ENCODE measurements at places on chromosomes 7 and 10. TPM values are rescaled to one million over a fixed set of nuclear protein-coding genes. Genes with fewer than 3 reads are reported as not detected.

GRCh38 chr7:100895956-100896731, 456 bp upstream of the ACHE start:
- no peak for DNase-seq

The C10orf105 gene
- total RNA-seq, result 0.53 TPM

DNA sequence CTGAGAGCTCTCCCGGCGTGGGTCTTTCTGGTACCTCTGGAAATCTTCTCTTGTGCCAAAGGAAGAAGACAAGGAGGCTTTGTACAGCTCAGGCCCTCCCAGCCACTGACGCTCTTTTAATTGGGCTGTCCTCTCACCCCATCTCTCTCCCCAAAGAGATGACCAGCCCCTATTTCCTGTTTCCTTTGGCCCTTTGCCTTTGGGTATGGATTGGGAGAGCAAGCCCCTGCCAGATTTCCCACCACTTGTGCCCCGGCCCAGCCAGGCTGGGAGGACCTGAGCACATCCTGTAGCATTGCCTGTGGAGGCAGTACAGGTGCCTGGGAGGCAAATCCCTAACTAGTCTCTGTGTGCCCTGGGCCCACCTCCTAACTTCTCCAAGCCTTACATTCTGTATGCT, 5.7 kb upstream of the PLAC9 start:
- no peak for DNase-seq

DNA sequence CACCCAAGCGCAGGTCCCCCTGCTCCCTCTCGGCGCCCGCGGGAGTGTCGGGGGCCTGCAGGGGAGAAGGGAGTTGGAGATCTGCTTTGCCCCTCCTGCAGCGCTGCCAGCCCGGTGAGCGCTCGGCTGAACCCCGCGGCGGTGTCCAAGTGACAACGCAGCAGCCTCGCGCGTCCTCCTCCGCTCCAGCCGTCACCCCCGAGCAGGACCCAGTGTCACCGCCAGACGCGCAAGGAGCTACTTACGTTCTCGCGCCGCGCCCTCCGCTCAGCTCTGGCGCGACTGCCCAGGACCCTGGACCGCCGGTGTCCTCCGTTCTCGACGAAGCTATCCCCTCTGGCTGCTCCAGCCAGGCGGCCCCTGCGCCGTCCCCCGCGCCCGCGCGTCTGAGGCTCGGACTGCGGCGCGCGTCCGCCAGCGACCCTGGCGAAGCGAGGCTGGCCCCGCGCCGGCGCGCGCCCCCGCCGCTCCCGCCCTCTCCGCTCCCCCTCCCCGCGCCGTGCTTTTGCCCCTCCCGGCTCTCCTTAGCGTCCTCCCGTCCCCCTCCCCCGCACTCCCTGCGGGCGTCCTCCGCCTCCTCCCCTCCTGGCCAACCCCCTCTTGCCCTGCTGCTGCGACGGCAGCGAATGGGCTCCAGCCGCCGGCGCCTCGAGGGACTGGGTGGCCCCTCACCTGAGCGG, at the start of gene NRCAM:
TSS of gene NRCAM (minus strand) at position 439 of the 680 bp plus-strand sequence. CDS start 216,372 bp downstream, outside the sequence.
- DNase-seq, result peak; percentile 60

DNA sequence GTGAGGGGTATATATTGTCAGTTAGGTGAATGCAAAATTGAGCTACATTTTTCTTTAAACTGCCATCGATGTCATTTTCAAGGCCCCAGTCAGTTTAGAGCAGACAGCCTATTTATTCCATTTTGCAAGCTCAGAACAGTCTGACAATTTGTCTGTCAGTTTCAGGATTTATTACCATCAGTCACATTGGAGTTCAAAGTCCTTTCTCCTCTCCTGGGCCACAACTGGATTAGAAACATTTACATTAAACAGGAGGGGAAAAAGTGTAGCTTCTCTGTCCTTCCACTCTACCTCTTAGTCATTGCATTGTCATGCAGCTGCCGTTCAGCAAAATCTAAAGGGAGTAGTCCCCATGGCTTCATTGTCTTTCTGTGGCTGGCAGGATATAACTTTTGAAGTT, 3.5 kb upstream of the GHITM start:
- DNase-seq, result no peak

DNA sequence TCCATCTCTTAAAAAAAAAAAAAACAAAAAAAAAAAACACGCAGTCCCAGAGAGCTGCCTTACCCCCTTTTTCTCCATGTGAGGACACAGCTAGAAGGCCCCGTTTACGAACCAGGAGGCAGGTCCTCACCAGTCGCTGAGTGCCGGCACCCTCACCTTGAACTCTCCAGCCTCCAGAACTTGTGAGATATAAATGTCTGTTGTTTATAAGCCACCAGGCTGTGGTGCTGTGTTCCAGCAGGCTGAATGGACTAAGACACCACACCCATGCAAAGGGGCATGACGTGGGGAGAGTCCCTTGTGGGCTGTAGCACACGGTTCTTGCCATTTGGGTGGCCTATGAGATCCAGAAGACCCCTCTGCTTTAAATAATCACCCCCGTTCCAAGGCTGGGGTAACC, 17.2 kb downstream of the ECHDC3 start:
- DNase-seq, result no peak

DNA sequence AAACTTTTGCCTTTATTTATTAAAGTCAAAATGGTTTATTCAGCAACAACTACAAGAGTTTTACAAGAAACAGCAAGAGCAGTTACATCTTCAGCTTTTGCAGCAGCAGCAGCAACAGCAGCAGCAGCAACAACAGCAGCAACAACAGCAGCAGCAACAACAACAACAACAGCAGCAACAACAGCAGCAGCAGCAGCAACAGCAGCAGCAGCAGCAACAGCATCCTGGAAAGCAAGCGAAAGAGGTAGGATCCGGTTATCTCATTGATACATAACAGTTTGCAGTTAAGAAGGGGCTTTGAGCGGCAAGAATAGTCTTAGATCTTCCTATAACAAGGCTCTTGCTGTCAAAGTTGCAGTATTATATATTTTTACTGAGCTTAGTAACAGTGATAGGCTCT, 215.1 kb downstream of the FOXP2 start:
- DNase-seq, result no peak

DNA sequence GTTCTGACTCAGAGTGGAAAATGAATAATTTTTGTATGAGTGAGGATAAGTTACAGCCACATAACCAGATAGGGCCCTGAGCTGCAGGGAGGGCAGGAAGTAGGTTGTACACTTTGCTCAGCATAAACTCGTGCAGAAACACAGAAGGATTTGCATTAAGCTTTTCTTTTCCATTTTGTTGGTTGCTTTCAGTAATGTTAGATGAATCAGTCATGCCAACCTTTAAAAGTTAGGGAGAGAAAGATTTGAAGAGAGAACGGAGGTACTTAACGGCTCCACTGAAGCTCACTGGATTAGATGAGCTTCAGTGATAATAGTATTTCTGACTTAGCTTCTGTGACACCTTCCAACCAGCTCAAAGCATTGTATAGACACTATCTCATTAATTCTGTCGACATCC, 348.1 kb downstream of the GATA3 start:
- no peak for DNase-seq

DNA sequence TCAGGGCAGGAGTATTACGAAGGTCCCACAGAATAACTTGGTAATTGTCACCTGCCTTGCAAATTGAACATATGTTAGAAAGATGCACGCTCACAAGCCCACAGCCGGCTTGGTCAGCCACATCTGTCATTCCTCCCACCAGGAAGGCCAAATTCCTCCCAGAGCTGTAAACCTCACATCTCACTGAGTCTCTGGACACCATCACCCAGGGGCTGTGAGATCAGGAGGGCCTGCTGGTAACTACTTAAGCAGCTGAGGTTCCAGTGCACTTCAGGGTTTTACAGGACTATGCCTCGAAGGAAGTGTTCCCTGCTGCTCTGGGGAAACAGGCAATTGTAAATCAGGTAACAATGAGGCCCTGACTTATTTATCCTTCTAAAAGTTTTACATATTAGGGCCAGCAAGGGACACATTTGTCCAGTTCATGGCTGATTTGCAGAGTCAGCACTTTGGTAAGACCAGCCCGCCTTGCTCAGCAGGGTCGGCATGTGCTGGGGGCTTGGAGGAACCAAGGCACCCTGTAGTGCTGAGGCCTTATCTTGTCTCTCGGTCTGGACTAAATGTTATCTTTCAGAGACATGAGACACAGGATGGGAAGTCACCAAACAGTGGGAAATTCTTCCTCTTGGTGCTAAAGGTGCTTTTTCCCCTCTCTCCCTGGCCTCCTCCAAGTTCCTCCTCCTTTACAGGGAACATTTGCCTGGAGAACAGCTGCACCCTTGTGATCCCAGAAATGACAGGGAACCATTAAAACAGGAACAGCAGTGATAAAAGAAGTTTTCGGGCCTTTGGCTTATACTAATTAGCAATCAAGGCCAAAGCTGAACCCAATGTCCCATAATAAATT, 34.3 kb downstream of the PYROXD2 start:
- no peak for DNase-seq

DNA sequence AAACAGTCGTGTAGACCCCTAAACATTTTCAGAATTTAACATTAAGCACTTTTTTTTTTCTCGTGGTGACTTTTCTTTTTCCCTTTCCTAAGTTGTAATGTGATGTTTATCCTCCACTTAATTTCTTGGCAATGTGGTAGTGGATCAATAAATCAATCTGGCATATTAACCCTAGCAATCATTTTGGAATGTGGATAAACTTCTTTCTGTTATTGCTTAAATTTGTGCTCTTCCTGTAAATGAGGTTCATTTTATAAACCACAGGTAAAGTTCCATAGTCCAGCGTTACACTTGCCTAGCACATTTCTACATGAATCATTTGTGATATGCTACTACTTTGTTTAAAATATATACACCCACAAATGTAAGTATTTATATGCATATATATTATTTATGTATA, 247.4 kb upstream of the ETV1 start:
- no peak for DNase-seq

The SYCE1 gene
- total RNA-seq, result 0.22 TPM

DNA sequence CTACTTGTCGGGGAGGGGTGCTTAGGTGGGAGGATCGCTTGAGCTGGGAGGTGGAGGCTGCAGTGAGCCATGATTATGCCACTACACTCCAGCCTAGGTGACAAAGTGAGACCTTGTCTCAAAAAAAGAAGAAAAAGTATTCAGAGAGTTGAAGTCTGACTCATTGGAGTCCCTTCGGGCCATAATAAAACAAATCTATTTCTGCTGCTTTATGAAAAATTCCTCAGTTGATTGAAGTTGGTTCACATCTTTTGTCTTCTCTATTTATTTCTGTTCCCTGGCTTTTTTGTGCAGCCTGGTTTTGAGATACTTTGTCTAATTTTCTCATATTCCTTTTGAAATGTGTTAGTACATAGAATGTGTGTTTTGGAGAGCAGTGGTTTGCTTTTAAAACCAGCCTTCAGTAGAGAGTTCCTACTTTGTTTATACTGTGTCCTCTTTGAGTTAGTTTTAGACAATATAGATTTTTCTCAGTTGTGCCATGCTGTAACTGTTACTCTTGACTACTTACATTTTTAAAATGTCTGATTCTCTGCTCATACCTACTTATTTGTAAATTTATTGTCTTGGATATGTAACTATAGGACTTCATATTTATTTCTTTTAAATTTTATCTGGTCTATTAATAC, 36.7 kb downstream of the LUC7L2 start:
- no peak for DNase-seq

DNA sequence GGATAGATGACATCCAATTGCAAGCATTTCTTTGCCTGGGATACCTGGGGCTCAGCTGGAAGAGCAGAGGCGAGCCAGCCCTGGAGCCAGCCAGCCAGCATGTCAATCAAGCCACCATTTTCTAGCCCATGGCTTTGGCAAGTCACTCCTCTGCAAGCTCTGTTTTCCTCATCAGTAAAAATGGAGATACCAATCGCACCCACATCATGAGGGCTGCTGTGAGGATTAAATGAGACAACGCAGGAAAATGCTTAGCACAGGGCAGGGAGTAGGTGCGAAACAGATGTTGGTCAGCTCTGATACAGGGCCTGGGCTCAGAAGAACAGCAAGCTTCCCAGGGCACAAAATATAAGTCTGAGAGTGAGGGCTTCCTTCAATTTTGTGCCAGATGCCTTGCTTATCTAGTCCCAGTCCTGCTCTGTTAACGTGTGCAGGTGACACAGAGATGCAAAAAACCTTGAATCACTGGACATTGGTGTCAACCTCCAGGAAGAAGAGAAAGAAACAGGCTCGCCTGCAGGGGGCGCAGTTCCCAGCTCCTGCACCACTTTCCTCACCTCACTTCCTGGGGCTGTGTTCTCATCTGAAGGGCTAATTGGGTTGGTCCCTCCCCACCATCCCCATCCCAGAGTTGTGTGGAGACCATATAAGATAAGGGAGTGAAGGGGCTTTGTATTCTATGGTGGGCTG, 72.8 kb upstream of the CACUL1 start:
- no peak for DNase-seq

DNA sequence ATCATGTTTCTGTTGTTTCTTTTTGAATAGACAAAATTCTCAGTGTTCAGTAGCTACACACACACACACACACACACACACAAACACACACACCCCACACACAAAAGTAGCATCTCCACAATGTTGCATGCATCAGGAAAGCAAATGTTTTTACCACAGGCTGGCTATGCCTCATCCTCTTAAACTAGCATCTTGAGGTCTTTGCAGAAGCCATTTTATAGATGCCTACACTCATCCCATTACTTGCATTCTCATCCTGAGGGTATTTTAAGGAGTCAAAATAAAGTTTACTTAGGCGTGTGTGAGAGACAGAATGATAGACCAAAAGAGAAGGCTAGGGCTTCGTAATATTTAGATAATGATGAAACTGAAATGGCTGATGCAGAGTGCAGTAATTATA, 7.9 kb upstream of the INHBA start:
- DNase-seq, result no peak

The AGR2 gene
- 0.40 TPM for total RNA-seq

- DNase-seq, result no peak
These were observed 90.4 kb downstream of the AKR1D1 start for GRCh38 chr7:138166681-138167080.

- no peak for DNase-seq
These were observed 19.9 kb upstream of the MACROH2A2 start for GRCh38 chr10:70032667-70033289.

The NRCAM gene
- 17.4 TPM for total RNA-seq

GRCh38 chr7:45325378-45325777, 167.8 kb downstream of the RAMP3 start:
- DNase-seq, result no peak

- DNase-seq, result no peak
These were observed 20.1 kb downstream of the CACNA2D1 start for GRCh38 chr7:82423446-82423845.
